Activated CD4-positive, alpha-beta T cell treated with anti-CD3 and anti-CD28 coated beads, Interleukin-2, Interleukin-4, amounts not matched to agents 100 ng/mL and 50 ng/mL, durations not matched to agents 16 hours and 8 hours (primary cell): ENCODE measurements at places on chromosomes 7 and 10.

DNA sequence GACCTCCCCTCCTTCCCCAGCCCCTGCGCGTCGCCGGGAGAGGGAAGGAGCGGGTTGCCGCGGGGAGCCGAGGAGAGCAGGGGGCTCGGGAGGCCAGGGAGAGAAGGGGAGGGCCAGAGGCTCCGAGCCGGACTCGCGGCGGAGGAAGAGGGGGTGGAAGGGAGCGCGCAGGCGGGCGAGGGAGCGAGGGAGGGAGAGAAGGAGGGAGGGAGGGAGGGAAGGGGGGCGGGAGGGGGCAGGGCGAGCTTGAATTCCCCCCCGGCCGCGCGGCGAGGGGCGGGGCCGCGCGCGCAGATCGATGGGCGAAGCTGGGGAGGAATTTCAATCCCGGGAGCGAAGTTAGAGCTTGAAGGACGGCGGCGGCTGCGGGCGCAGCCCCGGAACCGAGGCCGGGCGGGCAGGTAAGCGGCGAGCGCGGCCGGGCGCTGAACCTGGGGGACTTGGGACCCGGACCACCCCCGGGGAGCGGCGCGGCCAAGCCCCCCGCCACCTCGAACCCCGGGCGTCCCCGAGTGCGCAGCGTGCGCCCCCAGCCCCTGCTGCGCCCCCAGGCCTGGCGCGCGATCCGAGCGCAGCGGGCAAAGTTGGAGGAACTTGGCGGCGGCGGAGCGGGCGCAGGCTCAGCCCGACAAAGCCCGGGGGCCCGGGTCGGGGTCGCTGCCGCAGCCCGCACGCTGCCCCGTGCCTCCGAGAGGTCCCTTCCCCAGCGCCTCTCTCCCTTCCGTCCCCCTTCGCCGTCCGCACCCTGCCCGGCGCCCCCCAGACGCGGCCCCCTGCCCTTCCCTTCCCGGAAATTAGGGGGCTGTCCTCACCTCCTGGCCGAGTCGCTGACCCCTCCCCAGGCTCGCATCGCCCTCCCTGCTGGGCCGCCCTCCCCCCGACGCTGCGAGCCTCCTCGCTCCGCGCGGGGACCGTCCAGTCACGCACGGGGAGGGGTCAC is at the start of gene ELFN1:
ELFN1 (plus strand) TSS at position 324 of the 940 bp plus-strand sequence. CDS start 74,320 bp downstream, outside the sequence.
- no peak for DNase-seq

DNA sequence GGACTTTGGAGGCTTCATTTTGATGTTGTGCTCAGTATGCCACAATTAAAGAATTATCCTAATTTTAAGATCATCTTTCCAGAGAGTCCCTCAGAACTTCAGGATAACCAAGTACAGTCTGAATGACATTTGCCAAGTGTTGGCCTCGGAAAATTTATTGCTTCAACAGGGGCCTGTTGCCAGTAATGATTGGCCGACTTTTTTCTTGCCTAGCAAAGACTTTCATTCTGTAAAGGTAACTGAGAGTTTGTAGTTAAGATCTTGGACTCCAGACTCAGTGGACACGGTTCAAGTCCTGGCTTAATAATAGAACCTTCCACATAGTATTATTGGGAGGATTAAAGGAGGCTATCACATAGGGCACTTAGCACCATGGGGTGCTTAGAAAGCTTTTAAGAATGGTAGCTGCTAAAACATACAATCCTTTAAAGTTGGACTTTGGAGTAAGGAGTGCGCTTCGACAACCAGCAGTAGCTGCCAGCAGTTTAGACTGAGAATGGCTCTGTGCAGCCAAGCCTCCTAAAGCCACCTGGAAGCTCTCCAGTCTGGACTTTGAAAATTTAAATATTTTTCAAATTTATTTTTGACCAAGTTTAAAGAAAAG is 90.0 kb downstream of the PLCE1 start:
- DNase-seq, result no peak

- DNase-seq, result no peak
Measured at GRCh38 chr10:98433881-98434732, 12.6 kb downstream of the HPS1 start.

- no peak for DNase-seq
Measured at GRCh38 chr10:2893158-2893845, 174.0 kb upstream of the PFKP start.

DNA sequence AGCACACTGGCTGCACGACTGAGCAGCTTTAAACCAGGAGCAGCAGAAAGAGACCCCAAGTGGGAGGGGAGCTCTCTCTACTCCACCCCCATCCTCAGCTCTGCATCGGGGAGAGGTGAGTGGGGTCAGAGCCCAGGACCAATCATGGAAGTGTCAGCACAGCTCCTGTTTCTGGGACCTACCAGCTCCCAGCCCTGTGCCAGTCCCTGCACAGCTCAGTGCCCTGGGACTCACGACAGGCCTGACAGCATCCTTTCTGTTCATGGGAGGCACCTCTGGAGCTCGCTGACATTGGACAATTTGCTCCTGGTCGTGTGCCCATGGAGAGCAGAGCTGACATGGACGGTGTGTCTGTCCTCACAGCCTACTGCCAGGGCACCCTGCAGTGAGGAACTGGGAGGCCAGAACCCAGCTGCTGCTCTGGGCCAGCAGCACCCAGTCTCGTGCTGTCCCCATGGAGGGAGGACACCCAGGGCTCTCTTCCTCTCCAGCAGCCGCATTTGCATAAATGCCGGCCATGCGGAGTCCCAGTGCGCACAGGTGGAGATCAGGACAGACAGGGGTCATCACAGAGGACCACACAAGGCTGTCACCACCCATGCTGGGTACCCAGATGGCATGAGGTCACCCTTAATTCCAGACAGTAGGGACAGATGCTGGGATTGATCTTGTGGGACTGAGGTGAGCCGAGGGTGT is 45.9 kb upstream of the MSMB start:
- DNase-seq, result no peak

GRCh38 chr7:105127179-105127578 is 113.2 kb downstream of the KMT2E start:
- DNase-seq, result no peak

GRCh38 chr7:28130277-28130676 is 50.3 kb downstream of the JAZF1 start:
- DNase-seq, result no peak

GRCh38 chr7:116979430-116979829 is 26.1 kb downstream of the ST7 start:
- DNase-seq, result no peak

GRCh38 chr7:30181736-30182522 is 47.1 kb downstream of the MTURN start:
- no peak for DNase-seq

- DNase-seq, result no peak
Measured at GRCh38 chr7:157580324-157580723, 243.5 kb downstream of the DNAJB6 start.

DNA sequence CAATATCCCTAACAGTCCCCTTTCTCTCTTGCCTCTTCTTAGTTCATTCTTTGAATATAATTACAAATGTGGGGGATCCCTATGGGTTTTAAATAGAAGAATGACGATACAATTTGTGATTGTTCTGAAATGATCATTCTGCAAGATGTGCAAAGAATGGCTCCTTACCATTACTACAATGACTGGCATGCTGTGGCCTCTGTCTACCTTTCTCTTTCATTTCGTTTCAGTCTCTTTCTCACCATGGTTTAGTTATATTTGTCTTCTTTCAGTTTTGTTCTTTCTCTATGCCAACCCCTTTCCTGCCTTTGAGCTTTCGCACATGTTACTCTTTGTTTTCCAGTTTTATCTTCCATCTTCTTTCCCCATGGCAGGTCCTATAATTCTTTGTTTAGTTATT is 176.5 kb downstream of the SUGCT start:
- peak; percentile 11 for DNase-seq

DNA sequence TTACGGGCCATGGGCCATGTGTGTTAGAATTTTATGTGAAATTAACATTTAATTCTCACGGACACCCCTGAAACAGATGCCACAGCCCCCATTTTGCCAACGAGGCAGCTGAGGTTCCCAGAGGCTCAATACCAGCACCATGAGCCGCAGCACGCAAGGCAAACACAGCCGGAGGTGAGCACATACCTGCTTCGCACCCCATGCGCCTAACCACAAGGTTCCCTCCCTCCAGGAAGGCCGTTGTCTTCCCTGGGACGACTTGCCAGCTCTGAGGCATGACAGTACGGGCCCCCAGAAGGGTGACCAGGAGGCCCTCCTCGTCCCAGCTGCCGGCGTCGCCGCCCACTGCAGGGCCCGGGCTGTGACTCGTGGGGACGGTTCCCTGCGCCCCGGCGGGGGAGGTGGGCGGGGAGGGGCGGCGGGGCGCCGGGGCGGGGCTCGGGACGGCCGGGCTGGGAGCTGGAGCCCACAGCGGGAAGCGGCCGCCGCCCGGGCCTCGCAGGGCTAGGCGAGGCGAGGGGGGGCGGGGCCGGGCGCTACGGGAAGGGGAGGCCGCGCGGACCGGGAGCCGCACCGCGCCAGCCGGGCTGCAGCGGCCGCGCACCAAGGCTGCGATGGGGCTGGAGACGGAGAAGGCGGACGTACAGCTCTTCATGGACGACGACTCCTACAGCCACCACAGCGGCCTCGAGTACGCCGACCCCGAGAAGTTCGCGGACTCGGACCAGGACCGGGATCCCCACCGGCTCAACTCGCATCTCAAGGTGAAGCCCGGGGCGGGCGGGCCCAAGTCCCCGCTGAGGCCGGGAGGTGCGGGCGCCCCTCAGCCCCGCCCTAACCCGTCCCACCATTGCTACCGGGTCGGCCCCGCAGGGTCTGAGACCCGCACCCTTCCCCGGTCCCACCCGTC is at the start of gene CAV2:
CAV2 (plus strand) TSS at position 571 of the 910 bp plus-strand sequence; CDS start at position 615, 44 bp downstream.
- DNase-seq, result no peak

DNA sequence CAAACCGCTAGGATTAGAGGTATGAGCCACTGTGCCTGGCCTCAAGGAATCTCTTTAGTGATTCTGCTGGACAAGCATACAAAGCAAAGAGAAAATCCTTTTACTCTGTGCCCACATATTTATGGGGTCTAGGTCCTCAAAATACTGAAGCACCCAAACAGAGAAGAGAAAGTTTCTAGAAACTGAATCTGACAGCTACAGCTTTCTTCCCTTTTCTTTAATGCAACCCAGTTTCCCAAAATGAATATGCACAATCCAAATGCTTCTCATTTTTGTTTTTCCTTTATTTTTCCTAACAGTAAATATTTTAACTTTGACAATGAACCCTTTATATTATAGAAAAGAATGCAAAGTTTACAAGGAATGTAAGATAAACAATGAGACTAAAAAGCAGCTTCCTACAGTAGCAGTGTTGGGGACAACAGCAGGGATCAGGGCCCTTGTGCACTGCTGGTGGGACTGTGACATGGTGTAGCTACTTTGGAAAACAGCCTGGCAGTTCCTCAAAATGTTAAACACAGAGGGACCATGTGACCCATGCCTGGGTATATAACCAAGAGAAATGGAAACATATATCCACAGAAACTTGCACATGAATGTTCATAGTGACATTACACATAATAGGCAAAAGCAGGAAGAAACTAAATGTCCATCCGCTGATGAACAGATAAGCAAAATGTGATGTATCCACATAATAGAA is 325.2 kb downstream of the PRPF18 start:
- DNase-seq, result no peak

DNA sequence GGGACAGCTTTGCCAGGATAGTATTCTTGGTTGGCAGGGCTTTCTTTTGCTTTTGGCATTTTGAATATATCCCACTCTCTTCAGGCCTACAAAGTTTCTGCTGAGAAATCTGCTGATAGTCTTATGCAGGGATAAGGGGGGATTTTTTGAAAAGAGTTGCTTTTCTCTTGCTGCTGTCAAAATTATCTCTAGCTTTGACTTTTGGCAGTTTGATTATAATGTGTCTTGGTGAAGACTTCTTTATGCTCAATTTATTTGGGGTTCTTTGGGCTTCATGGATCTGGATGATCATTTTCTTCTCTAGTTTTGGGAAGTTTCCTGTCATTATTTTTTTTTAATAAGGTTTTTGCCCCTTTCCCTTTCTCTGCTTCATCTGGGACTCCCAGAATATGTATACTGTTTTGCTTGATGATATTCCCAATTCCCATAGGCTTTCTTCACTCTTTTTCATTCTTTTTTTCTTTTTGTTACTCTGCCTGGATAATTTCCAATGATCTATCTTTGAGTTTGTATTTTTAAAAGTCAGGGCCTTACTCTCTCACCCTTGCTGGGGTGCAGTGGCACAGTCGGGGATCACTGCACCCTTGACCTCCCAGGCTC is 29.6 kb downstream of the NOM1 start:
- DNase-seq, result no peak
